ENCODE measurements at places on chromosomes 4 and X.

- DNase-seq: no peak
Measured at GRCh38 chr4:150234246-150234645, 156.0 kb downstream of the DCLK2 start.

DNA sequence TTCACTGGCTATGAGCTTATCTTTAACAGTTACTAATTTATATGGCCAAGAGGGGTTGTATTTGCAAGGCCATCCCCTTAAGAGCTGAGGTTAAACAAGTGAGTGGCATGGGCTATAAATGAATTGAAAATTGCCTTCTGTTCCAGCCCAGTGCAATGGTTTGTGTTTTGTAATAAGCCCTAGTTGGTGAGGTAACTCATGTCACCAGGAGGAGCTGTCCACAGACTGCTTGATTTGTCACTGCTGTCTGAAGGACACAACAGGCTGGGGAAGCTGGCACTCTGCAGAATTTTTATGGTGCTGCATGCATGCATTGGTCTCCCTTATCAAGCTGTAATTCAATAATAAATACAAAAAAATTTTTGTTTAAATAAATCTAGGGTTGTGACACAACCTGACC lies 223.8 kb downstream of the IL1RAPL2 start:
- DNase-seq: no peak

DNA sequence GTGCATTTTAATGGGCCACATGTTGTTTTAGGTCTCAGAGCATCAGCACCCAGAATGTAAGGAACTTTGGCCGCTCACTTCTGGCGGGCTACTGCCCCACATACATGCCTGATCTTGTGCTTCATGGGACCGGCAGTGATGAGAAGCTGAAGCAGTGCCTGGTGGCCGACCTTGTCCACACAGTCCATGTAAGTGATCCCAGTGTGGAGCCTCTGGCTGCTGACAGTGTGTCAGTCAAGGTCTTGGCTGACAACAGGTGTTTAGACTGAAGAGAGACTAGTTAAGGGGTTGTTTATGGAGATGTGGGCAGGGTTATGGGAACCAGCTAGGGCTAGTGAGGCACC lies 101.4 kb downstream of the FNIP2 start:
- no peak for DNase-seq

DNA sequence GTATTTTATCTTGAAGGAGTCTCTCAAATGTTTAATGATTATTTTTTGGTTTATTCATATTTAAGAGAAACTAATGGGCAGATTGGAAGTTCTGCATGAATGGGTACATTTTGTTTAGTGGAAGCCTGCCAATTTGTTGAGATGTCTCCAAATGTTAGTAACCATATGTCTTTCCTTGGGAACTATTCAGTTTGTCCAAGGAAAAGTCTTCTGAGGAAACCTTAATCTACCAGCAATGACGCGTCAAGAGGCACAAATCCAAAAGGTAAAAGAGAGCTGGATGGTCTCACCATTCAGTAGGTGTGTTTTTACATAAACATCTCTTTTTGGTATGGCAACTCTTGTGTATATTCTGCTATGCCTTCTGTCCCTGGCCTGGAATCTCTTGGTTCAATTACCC lies 37.4 kb upstream of the NDST3 start:
- no peak for DNase-seq

DNA sequence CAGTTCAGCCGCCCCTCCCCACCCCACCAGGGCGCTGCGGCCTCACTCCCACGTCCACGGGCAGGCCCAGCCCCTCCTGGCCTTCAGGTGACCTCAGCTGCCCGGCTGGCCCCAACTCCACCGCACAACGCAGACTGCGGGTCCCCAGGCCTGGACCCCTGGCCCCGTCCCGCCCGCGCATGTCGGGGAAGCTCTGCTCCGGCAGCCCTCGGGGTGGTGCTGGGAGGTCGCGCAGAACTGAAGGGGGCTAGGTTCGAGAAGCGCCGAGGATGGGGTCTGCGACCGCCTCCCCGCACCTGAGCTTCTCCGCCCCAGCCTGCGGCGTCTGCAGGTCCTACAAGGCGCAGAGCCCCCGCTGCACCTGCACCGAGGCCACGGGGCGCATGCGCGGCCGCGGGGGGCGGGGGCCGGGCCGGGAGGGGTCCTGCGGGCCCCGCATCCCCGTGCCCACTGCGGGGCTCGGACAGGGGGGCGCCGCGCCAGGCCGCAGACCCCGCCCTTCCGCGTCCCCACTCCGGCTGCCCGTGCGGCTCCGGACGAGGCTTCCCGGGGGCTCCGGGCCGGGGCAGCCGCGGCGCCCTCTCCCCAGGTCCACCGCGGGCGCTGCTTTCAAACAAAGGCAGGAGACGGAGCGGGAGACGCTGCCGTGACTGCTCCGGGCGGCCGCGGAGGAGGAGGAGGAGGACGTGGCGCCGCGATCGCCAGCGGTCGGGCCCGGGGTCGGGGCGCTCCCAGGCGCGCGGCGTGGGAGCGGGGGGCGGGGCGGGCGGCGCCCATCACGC lies 672 bp upstream of the NAT8L start:
- DNase-seq: no peak

DNA sequence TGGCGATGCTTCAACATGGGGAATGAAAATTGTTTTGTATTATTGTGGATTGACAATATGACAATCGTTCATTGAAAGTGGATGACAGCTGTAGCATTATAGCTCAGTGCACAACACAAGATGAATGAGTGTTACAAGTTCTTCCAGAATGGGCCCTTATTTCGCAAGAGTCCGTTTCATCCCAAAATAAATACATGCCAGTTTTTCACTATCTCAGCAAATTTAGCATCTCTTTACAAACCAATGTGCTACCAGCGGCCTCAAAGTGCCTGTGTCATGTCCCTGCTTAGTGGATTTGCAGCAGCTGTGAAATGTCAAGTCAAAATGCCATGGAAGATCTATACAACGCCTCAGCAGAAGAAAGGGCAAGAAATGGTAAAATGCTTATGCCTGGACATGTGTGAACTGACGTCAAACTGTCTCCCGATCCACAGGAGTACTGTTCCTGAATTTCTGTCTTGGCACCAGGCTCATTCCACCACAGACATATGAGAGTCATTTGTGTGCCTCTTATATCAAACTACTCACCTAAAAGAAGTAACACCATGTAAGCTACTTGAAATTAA lies 109.6 kb downstream of the MAML3 start:
- no peak for DNase-seq

DNA sequence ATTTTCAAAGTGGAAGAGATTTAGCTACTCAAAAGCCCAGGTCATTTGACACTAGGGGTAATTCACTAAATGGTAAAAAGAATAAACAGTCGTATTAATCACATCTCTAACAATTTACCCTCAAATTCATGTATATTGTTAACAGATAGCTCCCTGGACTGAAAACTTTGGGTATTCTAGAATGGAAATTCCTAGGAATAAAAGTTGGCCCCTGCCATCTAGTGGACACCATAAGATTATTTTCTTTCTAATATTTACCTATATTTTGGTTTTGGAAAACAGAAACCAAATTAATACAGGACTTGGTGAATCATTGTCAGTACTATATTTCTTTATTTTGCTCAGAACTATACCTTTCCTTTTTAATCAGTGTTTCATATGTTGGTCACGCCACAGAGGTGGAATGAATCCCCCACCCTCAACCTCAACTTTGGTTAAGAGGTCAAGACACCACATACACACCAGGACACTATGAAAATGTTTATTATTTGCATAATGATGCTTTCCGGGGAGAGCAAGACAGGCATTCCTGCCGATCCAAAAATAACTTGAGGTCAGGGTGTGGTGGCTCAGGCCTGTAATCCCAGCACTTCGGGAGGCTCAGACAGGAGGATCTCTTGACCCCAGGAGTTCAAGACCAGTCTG lies 96.2 kb upstream of the APOOL start:
- no peak for DNase-seq

DNA sequence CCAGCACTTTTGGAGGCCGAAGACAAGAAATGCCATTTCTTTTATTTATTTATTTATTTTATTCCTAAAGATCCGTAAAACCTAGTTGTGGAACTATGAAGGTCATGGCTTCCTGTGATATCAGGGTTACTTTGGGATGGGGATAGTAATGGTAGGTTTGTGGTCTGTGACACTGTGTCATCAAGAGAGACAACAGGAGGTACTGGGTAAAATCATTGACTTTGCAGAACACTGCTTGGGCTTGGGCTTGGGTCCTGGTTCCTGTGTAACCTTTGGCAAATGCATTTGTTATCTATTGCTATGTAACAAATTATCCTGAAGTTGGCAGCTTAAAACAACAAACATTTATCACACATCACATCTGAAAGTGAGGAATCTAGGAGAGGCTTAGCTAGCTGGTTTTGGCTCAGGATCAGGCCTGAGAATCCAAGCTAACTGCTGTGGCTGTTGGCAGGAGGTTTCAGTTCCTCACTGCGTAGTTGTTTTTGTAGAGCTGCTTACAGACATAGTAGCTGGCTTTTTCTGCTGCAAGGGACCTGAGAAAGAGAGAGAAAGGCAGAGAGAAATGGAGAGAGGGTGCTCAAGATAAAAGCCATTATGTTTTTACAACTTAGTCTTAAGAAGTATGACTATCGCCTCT lies 576.4 kb upstream of the SLIT2 start:
- DNase-seq: no peak

- DNase-seq: no peak
Measured at GRCh38 chr4:108959491-108959890, 196.6 kb upstream of the ETNPPL start.

- no peak for DNase-seq
Measured at GRCh38 chr4:98680806-98681205, 22.4 kb upstream of the TSPAN5 start.

GRCh38 chr4:87103691-87104187 lies 116.7 kb downstream of the KLHL8 start:
- DNase-seq: peak; percentile 77

- DNase-seq: peak; percentile 78
Measured at GRCh38 chrX:150581093-150581775, 12.8 kb downstream of the MTM1 start.

DNA sequence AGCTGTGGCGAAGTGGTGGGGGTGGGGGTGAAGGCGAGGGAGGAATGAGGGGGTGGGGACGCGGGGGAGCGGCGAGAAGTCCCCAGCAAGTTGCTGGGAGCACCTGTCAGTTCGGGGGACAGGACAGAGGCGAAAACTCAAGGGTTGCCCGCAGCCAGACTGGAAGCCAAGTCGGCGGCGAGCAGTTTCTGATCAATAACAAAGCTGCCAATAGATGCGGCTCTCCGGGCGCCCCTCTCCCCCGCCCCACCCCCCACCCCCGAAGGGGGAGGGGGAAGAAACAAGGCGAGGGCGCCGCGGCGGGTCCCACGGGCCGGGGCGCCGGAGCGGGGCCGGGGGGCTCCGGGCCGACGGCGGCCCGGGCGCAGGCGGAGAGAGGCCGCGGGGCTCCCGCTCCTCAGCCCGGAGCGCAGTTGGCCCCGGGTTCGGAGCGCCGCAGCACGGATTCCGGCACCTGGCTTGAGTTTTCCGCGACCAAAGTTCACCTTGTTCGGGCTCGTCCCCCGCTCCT lies 379 bp downstream of the PDGFC start:
- no peak for DNase-seq

DNA sequence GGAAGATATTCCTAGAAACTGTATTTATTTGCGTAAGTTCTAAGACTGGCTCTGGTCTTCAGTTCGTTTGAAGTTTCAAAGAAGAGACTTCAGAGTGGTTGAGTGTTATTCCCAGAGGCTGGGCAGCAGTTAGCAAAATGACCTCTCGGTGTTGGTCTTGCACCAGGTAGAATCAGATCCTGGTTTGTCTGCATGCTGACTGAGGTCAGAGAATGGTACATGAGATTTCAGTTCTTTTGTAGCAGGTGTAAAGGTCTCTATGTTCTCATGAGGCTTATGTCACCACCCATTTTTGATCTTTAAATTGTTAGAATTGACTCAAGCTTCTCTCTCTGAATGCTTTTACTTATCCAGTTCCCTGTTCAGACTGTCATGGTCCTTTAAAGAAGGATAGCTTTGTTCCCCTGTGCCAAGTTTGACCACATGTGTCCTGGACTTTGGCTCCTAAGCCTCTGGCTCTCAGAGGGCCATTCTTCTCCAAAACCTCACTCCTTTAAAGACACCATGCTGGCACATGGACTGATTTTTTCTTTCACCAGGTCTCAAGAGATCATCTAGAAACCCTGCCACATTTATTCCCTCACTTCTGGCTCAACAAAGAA lies 355.8 kb upstream of the BOD1L1 start:
- no peak for DNase-seq

- DNase-seq: no peak
Measured at GRCh38 chr4:92047209-92047875, 256.4 kb upstream of the GRID2 start.

Data from SJSA1 (cell line).